ENCODE measurements at places on chromosomes 11 and 22.

GRCh38 chr22:30262112-30262511 is 4.5 kb downstream of the OSM start:
- no peaks in the 10 kb centered on the region for H3K4me1 ChIP-seq
- no peak overlapping the region for H3K4me3 ChIP-seq
- H3K36me3 ChIP-seq = no peaks in the 10 kb centered on the region
- DNase-seq = no peak

GRCh38 chr22:33887173-33887572 is 33.1 kb downstream of the LARGE1 start:
- H3K4me3 ChIP-seq = no peak overlapping the region
- H3K36me3 ChIP-seq = no peaks in the 10 kb centered on the region
- no peaks in the 10 kb centered on the region for H3K27me3 ChIP-seq

DNA sequence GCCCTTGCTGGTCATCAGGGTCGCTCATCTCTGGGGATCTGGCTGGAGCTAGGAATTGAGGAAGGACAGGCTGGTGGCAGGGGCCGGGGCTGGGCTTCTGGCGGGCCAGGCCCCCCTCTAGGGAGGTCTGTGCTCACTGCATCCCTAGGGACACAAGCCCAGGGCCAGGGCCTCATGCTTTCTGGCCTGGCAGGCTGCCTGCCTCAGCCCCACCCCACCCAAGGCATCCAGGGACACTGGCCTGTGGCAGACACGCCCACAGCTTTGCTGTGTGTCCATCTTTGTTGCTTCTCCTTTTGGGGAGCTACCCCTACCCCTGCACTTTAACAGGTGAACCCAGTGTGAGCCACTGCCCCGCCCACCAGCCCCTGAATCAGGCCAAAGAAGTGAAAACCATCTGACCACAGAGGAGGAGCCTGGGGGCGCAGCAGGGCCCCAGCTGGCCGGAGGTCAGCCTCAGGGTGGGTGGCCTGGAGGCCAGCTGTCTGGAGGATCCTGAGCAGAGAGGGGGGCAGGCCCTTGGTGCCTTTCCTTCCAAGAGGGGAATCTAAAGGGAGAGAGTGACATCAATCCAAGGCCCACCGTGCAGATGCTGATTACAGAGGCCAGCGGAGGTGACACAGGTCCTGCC is 26.8 kb upstream of the CELSR1 start:
- no peaks in the 10 kb centered on the region for H3K27me3 ChIP-seq
- no peaks in the 10 kb centered on the region for H3K36me3 ChIP-seq
- no peak for DNase-seq
- no peak overlapping the region for H3K27ac ChIP-seq

GRCh38 chr11:3830730-3831129 is 10.0 kb downstream of the RHOG start:
- H3K27ac ChIP-seq = no peak overlapping the region
- no peak overlapping the region for H3K4me3 ChIP-seq
- peaks cover 11% of the 10 kb centered on the region for H3K36me3 ChIP-seq
- H3K4me1 ChIP-seq = peaks cover 3% of the 10 kb centered on the region
- no peak for DNase-seq
- H3K27me3 ChIP-seq = no peaks in the 10 kb centered on the region

- no peaks in the 10 kb centered on the region for H3K4me1 ChIP-seq
- DNase-seq = no peak
- peaks cover 65% of the 10 kb centered on the region for H3K36me3 ChIP-seq
Measured at GRCh38 chr11:9138612-9139579, 47.5 kb upstream of the SCUBE2 start.

- H3K4me1 ChIP-seq = no peaks in the 10 kb centered on the region
- no peak overlapping the region for H3K27ac ChIP-seq
- H3K36me3 ChIP-seq = no peaks in the 10 kb centered on the region
Measured at GRCh38 chr22:36073476-36073875, 44.9 kb upstream of the RBFOX2 start.

DNA sequence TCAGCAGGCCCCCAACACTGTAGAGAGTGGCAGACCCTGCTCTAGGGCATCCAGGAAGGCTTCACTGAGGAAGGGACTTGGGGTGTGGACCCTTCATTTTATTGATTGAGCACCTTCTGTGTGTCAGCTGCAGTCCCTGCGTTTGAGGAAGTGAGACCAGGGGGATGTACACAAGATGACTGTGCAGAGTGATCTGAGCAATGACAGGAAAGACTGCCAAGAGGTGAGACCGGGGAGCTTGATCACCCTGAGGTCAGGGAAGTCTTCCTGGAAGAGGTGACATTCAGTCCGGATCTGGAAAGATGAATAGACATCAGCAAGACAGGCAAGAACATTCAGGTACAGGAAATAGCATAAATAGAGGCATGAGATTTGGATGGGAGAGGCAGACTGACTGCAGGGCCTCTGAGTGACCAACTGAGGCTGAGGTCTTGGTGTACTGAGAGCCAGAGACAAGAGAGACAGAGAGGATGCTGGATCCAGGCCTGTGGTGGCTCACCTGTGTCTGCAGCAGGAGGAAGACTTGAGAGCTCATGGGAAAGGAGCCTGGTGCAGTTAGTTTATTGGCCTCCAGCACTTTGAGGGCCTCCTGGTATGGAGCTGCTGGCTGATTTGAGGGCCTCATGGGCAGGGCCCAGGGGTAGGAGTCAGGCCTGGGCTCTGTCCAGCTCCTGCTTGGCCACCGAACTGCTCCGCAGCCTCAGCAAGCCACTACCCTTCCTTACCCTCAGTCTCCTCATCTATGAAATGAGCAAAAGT is 5.2 kb downstream of the DGAT2 start:
- H3K36me3 ChIP-seq = no peaks in the 10 kb centered on the region
- no peak for DNase-seq
- no peak overlapping the region for H3K27ac ChIP-seq
- no peak overlapping the region for H3K4me3 ChIP-seq
- H3K27me3 ChIP-seq = peaks cover 2% of the 10 kb centered on the region
- peaks cover 63% of the 10 kb centered on the region for H3K4me1 ChIP-seq
